ENCODE measurements at places on chromosomes 16 and 17. TPM values are rescaled to one million over a fixed set of nuclear protein-coding genes. Genes with fewer than 3 reads are reported as not detected.
A peak's percentile ranks its signal among the peaks of the same experiment; 100 is the strongest.

XYLT1 gene
- total RNA-seq, result 0.64 TPM

DNA sequence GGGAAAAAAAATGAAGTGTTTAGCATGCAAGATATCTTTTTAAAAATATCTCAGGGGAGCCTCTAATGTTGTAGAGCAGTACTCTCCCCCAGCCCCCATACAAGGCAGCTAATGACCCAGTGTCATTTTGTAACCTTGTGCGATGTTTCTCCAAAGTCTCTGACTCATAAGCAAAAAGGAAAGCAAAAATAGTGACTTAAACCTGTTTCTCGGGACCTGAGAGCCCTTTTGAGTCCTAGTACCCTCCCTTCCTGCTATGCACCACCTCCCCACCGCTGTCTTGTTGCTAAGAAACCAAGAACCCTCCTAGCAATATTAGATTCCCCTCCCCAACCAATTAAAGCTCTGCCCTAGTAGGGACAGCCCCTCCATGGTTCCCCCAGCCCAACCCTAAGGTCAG, 2.8 kb downstream of the MYCBPAP start:
- no peak overlapping the region for H3K4me3 ChIP-seq
- H3K27ac ChIP-seq, result no peak overlapping the region
- H3K36me3 ChIP-seq, result no peaks in the 10 kb centered on the region

- H3K27ac ChIP-seq, result peak overlapping the region; percentile 37
- H3K27me3 ChIP-seq, result no peaks in the 10 kb centered on the region
- peak; percentile 69 for DNase-seq
Measured at GRCh38 chr16:4494746-4495490, 18.7 kb downstream of the HMOX2 start.

DNA sequence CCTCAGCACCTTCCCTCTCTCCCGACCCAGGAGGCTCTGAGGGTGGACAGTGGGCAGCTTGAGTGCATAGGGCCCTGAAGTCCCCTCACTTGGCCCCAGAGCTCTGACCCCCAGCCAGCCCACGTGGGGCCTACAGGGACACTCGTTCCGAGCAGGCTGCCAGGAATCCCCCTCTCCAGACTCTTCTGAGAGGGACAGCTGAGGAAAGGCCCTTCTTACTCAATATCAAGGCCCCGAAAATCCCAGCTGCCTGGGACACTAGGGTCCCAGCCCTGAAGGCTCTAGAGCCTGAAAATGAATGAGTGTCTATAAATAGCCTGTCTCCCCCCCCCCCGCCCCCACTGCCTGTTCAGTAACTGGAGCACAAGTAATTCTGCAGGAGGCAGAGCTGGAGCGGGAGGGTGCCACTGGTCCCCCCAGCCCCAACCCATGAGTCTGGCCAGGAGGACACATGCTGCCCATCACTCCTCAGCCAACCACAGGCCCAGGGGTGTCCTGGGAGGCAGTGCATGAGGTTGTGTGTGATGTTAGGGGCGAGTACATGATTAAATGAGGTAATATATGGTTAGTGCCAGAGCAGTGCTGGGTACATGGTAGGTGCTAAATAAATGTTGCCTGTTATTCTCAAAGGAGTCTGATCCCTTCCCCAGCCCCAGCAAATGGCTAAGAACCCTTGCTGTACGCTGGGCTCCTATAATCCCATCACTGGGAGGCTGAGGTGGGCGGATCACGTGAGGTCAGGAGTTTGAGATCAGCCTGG, 11.6 kb downstream of the ADAM11 start:
- no peaks in the 10 kb centered on the region for H3K36me3 ChIP-seq
- H3K4me3 ChIP-seq, result no peak overlapping the region
- H3K27me3 ChIP-seq, result no peaks in the 10 kb centered on the region
- H3K27ac ChIP-seq, result no peak overlapping the region

DNA sequence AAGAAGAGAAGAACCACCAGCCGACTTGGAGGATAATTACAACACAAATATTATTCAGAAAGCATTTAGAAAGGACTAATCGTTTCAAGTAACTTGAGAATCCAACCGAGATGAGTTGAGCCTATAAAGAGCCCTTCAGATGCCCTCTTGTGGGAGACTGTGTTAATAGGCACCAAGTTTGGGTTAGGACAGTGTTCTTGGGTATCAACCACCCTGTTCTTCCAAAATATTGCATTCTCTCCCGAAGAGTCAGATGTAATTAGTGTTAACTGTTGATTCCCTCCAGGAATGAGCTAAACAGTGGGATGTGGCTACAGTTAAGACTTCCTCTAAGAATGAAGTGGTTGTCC, 87.8 kb upstream of the NOL11 start:
- no peaks in the 10 kb centered on the region for H3K27me3 ChIP-seq
- peaks cover 7% of the 10 kb centered on the region for H3K4me1 ChIP-seq
- H3K27ac ChIP-seq, result peak overlapping the region; percentile 60
- H3K36me3 ChIP-seq, result no peaks in the 10 kb centered on the region
- peak; percentile 76 for DNase-seq

DNA sequence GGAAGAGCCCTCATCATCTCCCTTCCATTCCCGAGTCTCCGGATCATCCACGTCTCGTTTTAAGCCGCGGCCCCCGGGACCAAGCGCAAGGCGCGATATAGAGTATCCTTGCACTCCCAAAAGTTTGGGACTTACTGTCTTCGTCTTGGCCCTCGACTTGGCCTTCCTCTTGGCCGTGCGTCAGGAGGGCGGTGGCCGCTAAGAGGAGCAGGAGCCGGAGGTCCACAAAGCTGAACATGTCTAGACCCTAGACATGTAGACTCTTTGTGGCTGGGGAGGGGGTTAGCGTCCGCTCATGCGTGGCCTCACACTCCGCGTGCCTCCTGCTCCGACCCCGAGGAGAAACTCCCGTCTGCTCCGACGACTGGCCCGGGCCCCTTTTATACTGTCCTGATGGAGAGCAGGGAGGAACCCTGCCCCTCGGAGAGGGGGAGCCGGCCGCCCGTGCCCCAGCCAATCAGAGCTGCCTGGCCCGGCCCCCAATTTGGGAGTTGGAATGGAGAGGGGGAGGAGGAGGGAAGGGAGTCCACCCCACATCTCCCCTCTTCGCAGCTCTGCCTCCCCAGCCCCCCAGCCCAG, at the start of gene COL1A1:
TSS of gene COL1A1 (minus strand) at position 356 of the 579 bp plus-strand sequence. CDS start at position 238, 118 bp downstream.
- no peaks in the 10 kb centered on the region for H3K36me3 ChIP-seq
- no peak for DNase-seq
- peaks cover 19% of the 10 kb centered on the region for H3K27me3 ChIP-seq
- H3K27ac ChIP-seq, result no peak within 1 kb of the TSS
- H3K4me3 ChIP-seq, result peak within 1 kb of the TSS; percentile 49
- peaks cover 27% of the 10 kb centered on the region for H3K4me1 ChIP-seq

DNA sequence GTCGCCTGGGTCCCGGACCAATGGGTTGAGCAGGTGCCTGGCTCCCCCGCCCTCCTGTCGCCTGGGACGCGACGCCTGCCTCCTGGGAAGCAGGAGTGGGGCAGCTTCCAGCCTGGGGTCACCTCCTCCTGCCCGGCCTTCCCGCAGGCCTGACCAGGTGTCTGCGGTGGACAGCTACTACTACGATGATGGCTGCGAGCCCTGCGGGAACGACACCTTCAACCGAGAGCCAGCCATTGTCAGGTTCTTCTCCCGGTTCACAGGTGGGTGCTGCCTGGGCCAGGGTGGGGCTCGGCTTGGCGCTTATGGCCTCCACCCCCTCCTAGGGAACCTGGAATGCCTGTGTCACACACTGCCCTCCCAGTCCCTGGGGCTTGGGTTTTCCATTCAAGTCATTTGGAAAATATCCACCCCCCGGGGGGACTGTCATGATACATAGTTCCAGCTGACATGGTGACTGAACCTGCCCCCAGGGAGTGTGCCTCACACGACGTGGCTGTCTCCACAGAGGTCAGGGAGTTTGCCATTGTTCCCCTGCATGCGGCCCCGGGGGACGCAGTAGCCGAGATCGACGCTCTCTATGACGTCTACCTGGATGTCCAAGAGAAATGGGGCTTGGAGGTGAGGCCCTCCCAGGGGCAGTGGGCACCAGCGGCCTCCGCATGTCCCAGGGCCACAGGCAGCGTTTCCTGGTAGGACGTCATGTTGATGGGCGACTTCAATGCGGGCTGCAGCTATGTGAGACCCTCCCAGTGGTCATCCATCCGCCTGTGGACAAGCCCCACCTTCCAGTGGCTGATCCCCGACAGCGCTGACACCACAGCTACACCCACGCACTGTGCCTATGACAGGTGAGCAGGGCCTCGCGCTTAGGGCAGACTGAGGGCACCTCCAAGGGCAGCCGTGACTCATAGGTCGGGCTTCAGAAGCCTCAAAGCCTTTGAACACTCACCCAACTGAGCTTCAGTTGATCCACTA, 2.3 kb downstream of the DNASE1 start:
- H3K36me3 ChIP-seq, result peaks cover 73% of the 10 kb centered on the region
- no peak overlapping the region for H3K4me3 ChIP-seq
- H3K27ac ChIP-seq, result no peak overlapping the region
- H3K4me1 ChIP-seq, result no peaks in the 10 kb centered on the region

Data from A673 (cell line).